ENCODE measurements at places on chromosomes 2 and 18.
A peak's percentile ranks its signal among the peaks of the same experiment; 100 is the strongest.

GRCh38 chr18:76980663-76981395 lies 151.8 kb downstream of the MBP start:
- DNase-seq = no peak

DNA sequence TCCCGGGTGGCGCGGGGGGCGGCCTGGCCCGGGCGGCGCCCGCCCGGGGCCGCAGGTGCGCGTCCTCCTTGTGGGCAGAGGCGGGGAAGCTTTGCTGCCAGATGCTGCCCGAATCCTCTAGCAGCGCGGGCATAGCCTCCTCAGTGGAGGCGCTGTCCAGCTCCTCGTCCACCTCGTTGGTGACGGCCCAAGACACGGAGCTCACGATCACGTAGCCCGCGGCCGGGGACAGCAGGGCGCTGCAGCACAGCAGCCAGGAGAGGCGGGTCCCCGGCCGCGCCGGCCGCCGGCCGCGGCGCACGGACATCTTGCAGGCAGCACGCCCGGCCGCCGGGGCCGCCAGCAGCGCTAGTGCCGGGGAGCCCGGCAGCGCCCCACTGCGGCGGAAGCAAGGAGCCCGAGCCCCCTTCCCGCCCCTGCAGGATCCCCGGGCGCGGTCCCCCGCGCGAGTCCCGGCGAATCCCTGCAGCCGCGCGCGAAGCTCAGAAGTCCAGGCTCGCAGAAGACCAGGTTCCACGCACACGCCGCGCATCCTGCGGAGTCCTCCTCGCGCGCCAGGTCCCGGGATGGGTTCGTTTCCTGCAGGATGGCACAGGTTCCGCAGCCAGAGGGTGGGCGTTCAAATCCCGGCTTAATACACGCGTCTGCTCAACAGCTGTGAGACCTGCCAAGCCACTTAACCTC lies at the start of gene CREG2:
Gene CREG2, minus strand, starts transcription at position 353 of the 684 bp plus-strand sequence. Its CDS starts 46 bp downstream, at position 307.
- peak; percentile 30 for DNase-seq

DNA sequence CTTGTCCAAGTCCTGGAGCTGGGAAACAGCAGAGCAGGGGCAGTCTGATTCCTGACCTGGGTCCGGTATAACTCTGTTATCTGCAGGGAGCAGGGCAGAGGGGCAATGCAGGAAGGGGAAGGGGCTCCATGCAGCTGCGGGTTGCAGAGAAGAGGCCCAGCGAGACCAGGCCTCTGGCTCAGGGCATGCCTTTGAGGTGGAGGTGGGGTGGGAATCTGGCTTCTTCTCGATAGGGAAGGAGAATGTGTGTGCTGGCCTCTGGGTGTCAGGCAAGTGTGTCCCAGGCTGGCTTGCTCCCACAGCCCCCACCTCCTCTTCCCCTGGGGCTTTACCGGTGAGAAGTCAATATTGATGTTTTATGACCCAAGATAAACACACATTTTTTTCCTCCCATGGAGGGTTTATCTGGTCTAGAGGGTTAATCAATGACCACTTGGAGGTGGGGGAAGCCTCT lies 187.1 kb upstream of the HAAO start:
- DNase-seq = no peak

GRCh38 chr2:229130522-229130921 lies 140.6 kb downstream of the PID1 start:
- DNase-seq = no peak

DNA sequence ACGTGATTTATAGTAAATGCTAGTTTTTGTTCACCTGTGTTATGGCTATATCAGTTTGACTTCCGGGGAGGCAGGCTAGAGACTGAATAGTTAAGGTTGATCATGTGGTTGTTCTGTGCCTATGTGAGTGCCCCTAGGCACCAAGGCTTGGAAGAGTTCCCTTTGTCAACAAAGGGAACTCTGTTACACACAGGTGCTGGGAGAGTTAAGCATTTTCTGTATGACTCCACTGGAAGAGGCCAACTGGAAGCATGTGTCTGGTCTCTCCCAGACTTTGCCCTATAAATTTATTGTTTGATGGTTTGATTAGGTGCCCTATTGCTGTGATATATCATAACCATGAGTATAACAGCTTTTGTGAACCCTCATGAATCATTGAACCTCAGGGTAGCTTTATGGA lies 63.8 kb downstream of the ARL6IP6 start:
- DNase-seq = no peak

All from activated CD8-positive, alpha-beta memory T cell treated with anti-CD3 and anti-CD28 coated beads for 1 hour (primary cell).